T-helper 2 cell (primary cell): ENCODE measurements at places on chromosomes 4 and X.
A peak's percentile ranks its signal among the peaks of the same experiment; 100 is the strongest.

GRCh38 chrX:121671649-121672048, 624.2 kb downstream of the GLUD2 start:
- no peak for DNase-seq

- no peak for DNase-seq
Observed at GRCh38 chrX:140944710-140945109, 57.7 kb upstream of the SPANXB1 start.

GRCh38 chr4:166846939-166847338, 387.4 kb downstream of the SPOCK3 start:
- no peak for DNase-seq

DNA sequence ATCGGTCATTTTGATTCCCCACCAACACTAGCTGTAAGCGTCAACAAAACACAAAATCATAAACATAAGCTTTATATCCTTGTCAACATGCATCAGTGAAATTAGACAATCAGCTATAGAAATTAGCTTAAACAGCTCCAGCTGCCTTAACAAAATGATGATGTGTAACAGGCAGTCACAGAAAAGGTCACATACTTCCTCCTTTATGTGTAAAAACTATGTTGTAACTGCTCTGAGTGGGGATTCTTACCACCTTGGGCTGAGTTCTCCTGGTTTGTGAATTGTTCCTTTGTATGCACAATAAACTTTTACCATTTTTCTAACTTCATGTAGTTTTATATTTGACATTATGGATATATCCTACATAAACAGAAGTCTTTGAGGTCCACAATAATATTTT, 73.9 kb upstream of the MAP9 start:
- DNase-seq = no peak

DNA sequence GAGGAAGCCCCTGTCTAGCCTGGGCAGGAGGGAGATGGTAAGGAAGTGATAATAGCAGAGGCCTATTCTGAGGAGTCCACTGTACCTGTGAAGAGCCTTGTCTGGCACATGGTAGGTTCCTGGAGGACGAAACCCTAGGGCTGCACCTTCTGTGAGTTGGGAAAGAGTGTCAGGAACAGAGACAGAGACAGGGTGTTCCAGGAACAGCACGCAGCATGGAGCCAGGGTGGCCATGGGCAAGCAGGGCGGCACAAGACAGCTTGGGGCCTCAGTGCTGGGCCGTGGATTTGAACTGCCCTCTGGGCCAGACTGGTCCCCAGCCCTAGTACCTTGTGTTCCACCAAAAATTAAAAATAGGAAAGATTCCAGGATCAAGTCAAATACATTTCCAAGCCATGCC, 272.5 kb downstream of the EVC2 start:
- DNase-seq = no peak

- no peak for DNase-seq
Observed at GRCh38 chr4:113325876-113326615, 276.6 kb downstream of the ANK2 start.

- no peak for DNase-seq
Observed at GRCh38 chr4:139020384-139020783, 4.8 kb downstream of the NOCT start.

DNA sequence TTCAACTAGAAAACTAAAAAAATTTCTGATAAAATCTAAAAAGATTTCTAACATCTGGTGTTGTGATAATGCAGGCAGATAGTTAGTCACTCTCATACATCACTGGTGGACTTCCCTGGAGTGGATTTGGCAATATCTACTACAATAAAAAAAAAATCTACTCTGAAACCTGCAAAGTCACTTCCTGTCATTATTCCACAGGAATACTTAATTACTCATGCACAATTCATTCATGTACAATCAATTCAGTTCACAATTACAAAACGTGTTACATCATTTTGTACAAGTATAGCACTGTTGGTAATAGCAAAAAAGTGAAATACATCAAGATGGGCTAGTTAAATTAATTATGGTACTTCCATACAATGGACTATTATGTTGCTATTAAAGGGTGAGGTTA, 16.5 kb upstream of the RHOH start:
- DNase-seq = no peak

- DNase-seq = no peak
Observed at GRCh38 chrX:132406106-132406505, 82.7 kb downstream of the MBNL3 start.

DNA sequence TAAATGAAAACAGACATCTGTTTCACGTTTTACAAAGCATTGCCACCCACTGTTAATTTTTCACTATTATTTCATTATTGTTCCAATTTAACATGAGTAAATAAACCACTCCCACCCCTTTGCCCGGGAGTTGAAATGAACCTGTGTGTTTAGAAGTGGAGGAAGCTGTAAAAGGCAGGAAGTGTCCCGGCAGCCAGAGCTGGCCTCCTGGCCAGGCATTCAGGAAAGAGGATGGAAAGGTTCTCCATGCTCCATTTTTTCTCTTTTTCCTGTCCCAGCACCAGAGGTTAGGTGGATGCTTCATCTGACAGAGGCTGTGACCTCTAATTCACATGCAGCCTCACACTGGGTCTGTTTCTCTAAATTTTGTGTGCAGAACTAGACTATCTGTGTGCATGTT, 55.5 kb upstream of the LNX1 start:
- DNase-seq = no peak

DNA sequence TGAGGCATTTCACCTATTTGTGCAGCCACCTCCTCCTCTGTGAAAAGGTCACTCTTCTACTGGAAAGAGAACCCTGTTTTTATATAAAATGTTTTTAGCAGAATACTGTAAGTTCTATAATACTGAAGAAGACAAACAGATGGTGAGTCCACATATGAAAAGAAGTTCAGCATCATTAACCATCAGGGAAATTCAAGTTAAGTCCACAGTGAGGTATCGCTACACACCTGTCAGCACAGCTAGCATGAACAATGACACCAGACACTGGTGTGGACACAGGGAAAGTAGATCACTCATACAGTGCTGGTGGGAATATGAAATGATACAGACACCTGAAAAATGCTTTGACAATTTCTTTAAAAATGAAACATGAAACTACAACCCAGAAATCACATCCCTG, 133.0 kb downstream of the MAD2L1 start:
- no peak for DNase-seq

- DNase-seq = no peak
Observed at GRCh38 chr4:182179105-182179504, 64.1 kb upstream of the TENM3 start.

GRCh38 chr4:1874201-1874600, 3.0 kb downstream of the NSD2 start:
- DNase-seq = no peak

- DNase-seq = no peak
Observed at GRCh38 chrX:111511477-111511876, at the start of gene SERTM2. Gene SERTM2, plus strand, starts transcription at chrX:111511645. Its CDS starts 7,213 bp downstream, at chrX:111518858.

GRCh38 chrX:63785708-63786040, 660 bp upstream of the ARHGEF9 start:
- no peak for DNase-seq

DNA sequence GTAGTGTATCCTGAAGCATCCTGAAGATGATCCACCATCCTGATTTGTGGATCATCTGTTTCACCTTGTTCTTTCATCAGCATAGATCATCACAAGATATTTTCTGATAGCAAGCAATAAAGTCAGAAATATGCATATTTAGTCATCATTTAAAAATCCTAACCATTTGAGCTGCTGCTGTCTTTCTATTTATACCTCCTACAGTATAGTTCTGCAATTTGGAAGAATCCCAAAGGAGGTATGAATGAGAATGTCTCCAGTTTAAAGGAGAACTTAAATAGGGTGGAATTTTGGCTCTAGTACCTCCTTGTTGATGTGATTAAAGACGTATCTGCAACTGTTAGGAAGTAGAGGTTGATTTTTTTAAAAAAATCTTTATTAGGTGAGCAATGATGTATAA, 7.6 kb downstream of the SLC25A14 start:
- DNase-seq = no peak

DNA sequence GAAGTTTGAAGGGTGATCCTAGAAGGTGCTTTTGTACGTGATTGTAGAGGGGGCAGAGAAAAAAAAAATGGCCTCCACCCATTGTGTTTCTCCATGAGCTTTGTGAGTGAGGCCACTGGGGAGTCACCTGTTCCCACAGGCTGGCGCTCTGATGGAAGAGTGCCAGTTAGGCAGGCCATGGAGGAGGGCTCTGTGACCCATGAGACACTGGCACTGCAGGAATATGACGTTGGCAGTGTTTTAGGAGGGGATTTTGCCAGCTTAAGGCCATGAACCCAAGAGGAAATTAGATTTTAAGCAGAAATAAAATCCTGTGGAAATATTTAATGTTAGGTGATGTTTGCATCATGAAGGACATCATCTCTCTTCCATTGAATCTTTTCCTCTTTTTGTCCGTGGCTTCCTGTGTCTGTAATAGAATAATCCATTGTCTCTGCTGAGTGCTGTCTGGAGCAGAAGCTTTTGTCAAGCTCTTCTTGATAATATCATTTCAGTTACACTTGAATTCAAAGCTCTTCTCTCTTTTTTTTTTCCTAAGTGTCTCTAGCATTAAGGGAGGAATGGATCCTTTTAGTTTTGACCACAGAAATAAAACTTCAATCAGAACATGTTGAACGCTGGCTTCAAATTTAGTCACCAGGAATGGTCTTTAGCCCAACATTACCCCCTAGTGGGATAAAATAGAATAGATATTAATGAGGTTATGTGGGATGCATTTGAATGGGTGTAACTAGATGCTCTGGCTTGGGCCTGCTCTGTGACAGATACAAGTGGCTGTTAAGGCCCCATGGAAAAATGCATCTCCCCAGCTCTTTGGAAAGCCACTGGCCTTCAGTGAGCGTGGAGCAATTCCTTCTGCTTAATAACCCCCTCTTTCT, 41.0 kb upstream of the UCP1 start:
- no peak for DNase-seq

- DNase-seq = no peak
Observed at GRCh38 chr4:67346654-67347053, 198.6 kb downstream of the CENPC start.

GRCh38 chr4:158819942-158820786, 51.3 kb downstream of the FNIP2 start:
- no peak for DNase-seq

- DNase-seq = no peak
Observed at GRCh38 chrX:24900234-24900633, 115.5 kb downstream of the ARX start.

DNA sequence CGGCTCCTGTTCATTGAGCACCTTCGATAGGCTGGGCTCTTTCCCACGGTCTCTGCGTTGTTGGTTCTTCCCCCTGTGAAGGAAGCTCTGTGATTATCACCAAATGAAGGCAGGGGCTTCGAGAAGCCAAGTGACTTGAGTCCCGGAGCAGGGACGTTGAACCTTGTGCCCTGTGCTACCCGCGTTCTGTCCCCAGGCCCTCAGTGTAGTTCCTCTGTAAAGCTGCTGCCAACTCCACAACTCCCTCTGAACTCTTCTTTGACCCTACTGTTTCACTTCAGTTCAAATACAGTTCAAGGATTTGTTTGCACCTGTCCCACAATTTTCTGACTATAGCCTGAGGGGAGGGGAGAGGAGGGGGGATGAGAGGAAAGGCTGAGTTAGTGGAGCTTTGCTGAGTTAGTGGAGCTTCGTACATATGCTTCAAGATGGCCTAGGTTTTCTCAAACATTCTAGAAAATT, 635 bp upstream of the PHF8 start:
- no peak for DNase-seq

DNA sequence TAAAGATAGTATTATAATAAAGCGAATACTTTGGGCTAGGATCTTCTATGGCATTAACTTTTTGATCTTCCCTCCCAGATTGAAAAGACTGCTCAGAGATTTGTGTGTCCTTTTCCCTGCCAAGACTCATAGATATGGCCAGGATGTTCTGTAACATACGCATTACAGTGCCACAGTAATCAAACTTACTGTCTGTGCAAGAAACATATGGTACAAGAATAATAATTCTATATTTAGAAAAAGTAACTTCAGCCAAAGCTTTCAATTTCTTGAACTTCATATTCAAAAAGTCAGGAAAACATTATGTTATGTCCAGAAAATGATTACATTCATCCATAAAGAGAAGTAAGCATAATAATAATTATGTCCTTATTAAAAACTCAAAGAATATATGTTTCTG, 100.9 kb upstream of the GUCY1A1 start:
- DNase-seq = no peak

GRCh38 chr4:67198727-67199126, 346.6 kb downstream of the CENPC start:
- DNase-seq = no peak

GRCh38 chrX:45806410-45807121, 605.9 kb upstream of the DIPK2B start:
- DNase-seq = peak; percentile 68

DNA sequence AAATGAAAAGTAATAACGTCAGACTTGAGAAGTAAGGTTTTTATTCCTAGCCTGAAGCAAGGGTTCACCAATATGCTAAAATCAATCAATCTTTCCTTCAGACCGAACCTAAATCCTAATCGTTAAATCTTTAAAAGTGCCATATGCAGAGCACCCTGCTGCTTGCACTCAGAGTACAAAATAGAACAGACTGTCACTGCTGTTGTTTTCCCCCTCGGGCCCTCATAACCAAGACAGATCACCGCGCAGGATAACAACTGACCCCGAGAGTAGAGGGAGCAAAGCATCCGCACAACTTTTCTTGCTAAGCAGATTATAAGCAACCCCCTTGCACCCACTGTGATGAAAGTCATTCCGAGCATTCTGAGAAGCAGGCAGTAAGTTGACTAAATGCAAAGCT, 550.9 kb upstream of the NDST4 start:
- DNase-seq = no peak

GRCh38 chr4:110533590-110533910, 57.6 kb downstream of the ENPEP start:
- DNase-seq = no peak

GRCh38 chrX:132809581-132809980, 148.8 kb downstream of the HS6ST2 start:
- DNase-seq = no peak

GRCh38 chr4:8702516-8703400, 110.2 kb downstream of the CPZ start:
- no peak for DNase-seq

- no peak for DNase-seq
Observed at GRCh38 chrX:139967300-139967699, 2.0 kb upstream of the CXorf66 start.

DNA sequence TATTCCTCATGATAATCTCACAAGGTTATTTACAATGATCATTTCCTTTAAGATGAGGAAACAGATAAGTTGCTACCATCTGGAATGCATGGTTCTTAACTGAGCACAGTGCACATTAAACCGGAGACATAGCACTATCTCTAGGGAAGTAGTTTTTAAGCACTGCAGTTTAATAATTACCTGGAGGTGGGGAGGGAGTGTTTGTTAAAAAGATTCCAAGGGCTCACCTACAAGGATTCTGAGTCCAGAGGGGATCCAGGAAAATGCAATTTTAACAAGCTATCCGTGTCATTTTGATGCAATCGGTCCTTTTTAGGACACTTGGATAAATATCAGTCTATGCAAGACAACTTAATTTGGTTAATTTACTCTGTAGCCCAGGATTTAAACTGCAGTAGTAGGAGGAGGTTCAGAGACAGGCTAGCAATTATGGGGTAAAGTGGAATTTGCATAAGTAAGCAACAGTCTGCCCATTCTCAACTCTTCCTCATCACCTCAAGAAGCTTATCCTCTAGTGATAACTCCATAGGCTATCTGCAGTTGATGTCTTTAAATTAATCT, 2.8 kb upstream of the PDLIM5 start:
- DNase-seq = no peak

- no peak for DNase-seq
Observed at GRCh38 chrX:9324676-9325075, 140.2 kb upstream of the TBL1X start.
